ENCODE measurements at places on chromosomes 7 and 10. TPM values are rescaled to one million over a fixed set of nuclear protein-coding genes. Genes with fewer than 3 reads are reported as not detected.

GRCh38 chr7:4682621-4683042, 537 bp downstream of the FOXK1 start:
- DNase-seq = peak; percentile 32
- H3K4me1 ChIP-seq = peaks cover 22% of the 10 kb centered on the region
- no peaks in the 10 kb centered on the region for H3K27me3 ChIP-seq
- peaks cover 18% of the 10 kb centered on the region for H3K36me3 ChIP-seq
- peak overlapping the region; percentile 91 for H3K4me3 ChIP-seq

DNA sequence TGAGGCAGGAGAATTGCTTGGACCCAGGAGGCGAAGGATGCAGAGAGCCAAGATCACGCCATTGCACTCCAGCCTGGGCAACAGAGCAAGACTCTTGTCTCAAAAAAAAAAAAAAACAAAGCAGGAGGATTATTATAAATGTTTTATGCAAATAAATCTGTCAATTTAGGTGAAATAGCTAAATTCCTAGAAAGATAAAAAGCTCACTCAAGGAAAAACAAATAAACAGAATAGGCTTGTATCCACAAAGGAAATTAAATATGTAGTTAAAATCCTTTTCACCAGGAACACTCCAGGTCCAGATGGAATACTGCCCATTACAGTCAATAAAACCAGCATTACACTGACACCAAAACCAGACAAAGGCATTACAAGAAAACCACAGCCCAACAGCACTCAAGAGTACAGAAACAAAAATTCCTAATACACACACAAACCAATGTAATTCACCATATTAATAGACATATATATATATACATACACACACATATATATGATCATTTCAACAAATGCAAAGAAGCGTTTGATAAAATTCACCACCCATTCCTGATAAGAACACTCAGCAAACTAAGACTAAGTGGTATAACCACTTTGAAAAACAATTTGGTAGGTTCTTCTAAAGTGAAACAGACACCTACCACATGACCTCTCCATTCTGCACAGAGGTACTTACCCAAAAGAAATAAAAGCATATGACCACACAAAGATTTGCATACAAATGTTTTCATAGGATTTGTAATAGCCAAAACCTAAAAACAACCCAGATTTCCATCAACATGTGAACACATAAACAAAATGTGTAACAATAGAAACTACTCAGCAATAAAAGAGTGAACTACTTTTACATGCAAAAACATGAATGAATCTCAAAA, 38.8 kb downstream of the ABI1 start:
- peak overlapping the region; percentile 40 for H3K27ac ChIP-seq
- H3K4me3 ChIP-seq = no peak overlapping the region
- peaks cover 43% of the 10 kb centered on the region for H3K36me3 ChIP-seq
- peaks cover 26% of the 10 kb centered on the region for H3K4me1 ChIP-seq
- no peaks in the 10 kb centered on the region for H3K27me3 ChIP-seq

The USP6NL gene
- total RNA-seq = 0.50 TPM

The ITPRID1 gene
- not detected for total RNA-seq

The WDFY4 gene
- 0.18 TPM for total RNA-seq

The MYO1G gene
- 442 TPM for total RNA-seq

DNA sequence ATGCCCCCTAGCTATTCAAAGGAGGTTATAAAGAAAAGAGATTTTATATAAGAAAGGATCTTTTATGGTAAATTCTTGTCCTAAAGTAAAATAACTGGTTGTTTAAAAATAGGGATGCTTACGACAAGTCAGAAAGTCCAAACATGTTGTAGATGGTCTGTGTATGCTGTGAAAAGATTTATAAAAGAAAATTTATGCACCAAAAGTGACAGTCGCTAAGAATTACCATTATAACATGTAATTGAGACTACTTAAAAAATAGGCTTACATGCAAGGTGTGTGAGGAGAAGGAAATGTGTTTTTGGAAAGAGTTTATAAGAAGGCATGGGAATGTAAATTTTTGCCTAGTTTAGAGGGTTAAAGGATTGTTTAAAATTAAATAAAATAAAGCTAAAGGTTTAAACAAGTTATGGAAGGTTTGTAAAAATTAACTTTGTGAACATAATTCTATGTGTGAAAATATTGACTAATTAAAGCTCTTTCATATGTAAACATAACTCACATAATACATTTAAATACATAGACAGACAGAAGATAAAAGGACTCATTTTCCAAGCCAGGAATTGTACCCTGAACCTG, 118.5 kb downstream of the LYZL1 start:
- peaks cover 11% of the 10 kb centered on the region for H3K36me3 ChIP-seq
- no peak overlapping the region for H3K27ac ChIP-seq
- peaks cover 2% of the 10 kb centered on the region for H3K27me3 ChIP-seq
- DNase-seq = no peak
- H3K4me3 ChIP-seq = no peak overlapping the region

DNA sequence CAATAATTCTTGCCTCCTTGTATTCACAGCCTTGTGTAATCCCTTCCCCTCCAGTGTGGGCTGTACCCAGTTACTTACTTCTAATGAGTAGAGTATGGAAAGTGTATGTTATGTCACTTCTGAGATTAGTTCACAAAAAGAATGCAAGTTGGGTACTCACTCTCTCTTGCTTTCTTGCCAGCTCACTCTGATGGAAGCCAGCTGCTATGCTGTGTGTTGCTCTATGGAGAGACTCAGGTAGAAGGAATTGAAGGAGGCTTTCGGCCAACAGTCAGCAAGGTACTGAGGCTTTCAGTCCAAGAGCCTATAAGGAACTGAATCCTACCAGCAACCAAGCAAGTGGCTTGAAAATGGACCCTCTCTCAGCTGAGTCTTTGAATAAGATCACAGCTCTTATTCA, 9.7 kb upstream of the BICC1 start:
- H3K4me1 ChIP-seq = no peaks in the 10 kb centered on the region
- H3K27ac ChIP-seq = no peak overlapping the region
- no peaks in the 10 kb centered on the region for H3K36me3 ChIP-seq
- H3K27me3 ChIP-seq = peaks cover 16% of the 10 kb centered on the region
- no peak for DNase-seq

DNA sequence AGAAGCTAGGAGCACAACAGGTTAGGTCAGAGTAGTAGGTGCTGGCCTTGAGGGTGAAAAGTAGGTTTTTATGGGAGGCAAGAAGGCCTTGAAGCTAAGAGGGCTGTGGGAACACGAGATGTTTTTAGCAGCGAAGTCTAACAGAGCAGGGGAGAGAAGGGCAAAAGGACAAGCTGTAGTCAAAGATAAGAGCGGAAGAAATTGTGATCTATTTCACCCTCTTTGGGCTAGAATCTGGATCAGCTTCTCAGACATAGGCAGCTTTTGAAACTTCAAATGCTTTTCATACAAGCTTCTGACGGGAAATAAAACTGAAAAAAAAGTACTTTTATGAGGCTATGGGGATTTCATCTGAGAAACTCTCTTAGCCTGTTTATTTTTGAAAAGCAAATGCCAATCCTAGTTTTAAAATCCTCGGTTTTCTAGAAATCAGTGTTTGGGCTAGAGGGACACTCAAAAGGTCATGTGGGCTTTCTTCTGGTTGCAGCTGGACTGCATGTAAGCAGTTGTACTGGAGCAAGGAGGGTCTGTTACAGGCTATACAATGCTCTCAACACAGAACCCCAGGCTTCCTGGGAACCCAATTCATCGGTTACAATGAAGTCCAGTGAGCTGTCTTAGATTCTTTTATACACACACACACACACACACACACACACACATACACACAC, 83.6 kb downstream of the RNF216 start:
- H3K36me3 ChIP-seq = peaks cover 51% of the 10 kb centered on the region
- H3K27ac ChIP-seq = peak overlapping the region; percentile 47
- no peaks in the 10 kb centered on the region for H3K27me3 ChIP-seq
- peaks cover 82% of the 10 kb centered on the region for H3K4me1 ChIP-seq

- no peak for DNase-seq
- peaks cover 50% of the 10 kb centered on the region for H3K4me1 ChIP-seq
- peak overlapping the region; percentile 64 for H3K27ac ChIP-seq
- no peaks in the 10 kb centered on the region for H3K27me3 ChIP-seq
These were observed 48.6 kb downstream of the MALSU1 start for GRCh38 chr7:23347682-23348180.

GRCh38 chr10:92845921-92846320, 2.4 kb upstream of the EXOC6 start:
- H3K4me1 ChIP-seq = peaks cover 37% of the 10 kb centered on the region
- no peak overlapping the region for H3K4me3 ChIP-seq
- peaks cover 6% of the 10 kb centered on the region for H3K27me3 ChIP-seq
- peak overlapping the region; percentile 58 for H3K27ac ChIP-seq

- H3K4me1 ChIP-seq = peaks cover 3% of the 10 kb centered on the region
- DNase-seq = peak; percentile 52
- H3K27ac ChIP-seq = peak within 1 kb of the TSS; percentile 24
- no peaks in the 10 kb centered on the region for H3K36me3 ChIP-seq
- H3K27me3 ChIP-seq = peaks cover 62% of the 10 kb centered on the region
These were observed at the start of gene SLC16A9 for GRCh38 chr10:59709395-59710125. SLC16A9 (minus strand) TSS chr10:59709850; CDS start chr10:59684291, 25,559 bp downstream.

The TMEM229A gene
- total RNA-seq = not detected

The POLR2J3 gene
- total RNA-seq = 45.2 TPM

- H3K4me1 ChIP-seq = peaks cover 39% of the 10 kb centered on the region
- no peak for DNase-seq
- H3K36me3 ChIP-seq = peaks cover 71% of the 10 kb centered on the region
- no peaks in the 10 kb centered on the region for H3K27me3 ChIP-seq
These were observed 18.1 kb downstream of the YWHAG start for GRCh38 chr7:76340617-76341131.

The LIPJ gene
- not detected for total RNA-seq

Data from activated T-helper 2 cell treated with anti-CD3 and anti-CD28 coated beads, Interferon-gamma antibody, Interleukin-2, Interleukin-4, amounts not matched to agents 10 μg/mL and 5 μg/mL and 100 μg/mL, durations not matched to agents 14 hours and 24 hours and 36 hours (primary cell).